Thymus (tissue), 14 donors: ENCODE measurements at places on chromosomes 2 and 18. TPM values are rescaled to one million over a fixed set of nuclear protein-coding genes. Genes with fewer than 3 reads are reported as not detected.

Gene OSBPL1A
- total RNA-seq, result 10.7 TPM

Gene TSPYL6
- total RNA-seq, result not detected

Gene GNAL
- total RNA-seq, result 1.7 TPM

DNA sequence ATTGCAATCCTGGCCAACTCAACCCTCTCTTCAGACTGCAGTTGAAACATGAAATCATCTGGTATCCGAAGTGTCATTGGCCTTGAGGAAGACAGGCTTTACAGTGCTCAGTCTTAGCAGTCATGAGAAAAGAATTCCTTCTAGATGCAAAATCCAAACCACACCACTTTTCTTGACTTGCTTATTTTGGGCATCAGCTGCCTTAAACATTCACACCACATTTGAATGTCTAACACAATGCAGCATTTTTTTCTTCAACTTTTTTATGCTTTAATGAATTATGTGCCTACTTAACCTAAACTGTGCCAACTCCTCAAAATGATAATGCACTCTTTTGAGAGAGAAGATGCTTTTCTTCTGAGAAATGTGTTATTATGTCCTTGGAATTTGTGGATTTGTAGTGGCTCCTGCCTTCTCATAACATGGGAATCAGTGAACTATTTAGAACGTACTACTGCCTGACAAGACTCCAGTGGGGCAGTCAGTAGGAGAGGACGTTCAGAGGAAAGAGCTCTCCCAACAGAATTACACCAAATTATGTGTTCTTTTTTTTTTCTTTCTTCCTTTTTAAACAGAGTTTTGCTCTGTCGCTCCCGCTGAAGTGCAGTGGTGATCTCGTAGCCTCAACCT lies 3.2 kb upstream of the FAM98A start:
- H3K4me1 ChIP-seq, result peaks cover 3% of the 10 kb centered on the region
- H3K4me3 ChIP-seq, result no peak overlapping the region
- H3K27ac ChIP-seq, result no peak overlapping the region
- no peak for DNase-seq
- no peaks in the 10 kb centered on the region for H3K36me3 ChIP-seq

DNA sequence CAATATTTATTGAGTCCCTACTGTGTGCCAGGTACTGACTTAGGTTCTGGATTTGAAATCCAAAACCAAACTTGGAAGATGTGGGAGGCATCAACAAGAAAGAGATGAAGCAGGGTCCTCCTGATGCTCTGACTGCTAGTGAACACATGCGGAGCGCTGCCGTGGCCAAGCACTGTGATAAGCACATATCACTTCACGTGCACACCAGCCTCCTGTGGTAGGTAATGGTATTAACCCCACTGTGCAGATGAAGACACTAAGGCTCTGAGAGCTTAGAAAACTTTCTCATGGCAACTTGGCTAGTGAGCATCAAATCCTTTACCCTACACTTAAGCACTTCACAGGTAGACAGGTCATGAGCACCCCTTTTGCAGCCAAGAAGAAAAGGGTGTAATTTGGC lies 216.1 kb downstream of the HAUS1 start:
- no peak overlapping the region for H3K4me3 ChIP-seq
- no peaks in the 10 kb centered on the region for H3K27me3 ChIP-seq
- no peak overlapping the region for H3K27ac ChIP-seq
- DNase-seq, result no peak
- H3K36me3 ChIP-seq, result no peaks in the 10 kb centered on the region
